T-helper 9 cell (primary cell): ENCODE measurements at places on chromosomes 13 and 19.

DNA sequence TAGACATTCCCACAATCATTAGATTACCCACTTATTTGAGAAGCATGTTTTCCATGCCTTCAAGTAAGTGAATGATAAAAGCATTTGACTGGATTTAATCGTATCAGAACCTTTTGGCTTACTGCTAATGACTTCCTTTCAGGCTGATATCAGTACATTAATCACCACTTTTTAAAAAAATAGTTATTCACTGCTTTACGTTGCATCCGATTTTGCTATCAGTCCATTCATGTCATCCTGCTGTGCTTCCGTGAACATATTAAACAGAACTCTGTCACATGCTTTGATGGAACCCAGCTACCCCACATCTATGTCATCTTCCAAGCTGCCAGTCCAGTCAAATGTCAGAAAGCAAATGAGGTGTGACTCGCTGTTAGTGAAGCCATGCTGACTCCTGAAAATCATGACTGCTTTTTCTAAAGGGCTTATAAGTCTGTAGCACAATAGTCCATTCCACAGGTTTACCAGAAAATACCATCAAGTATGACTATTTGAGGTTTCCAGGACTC lies 440.9 kb downstream of the IRS2 start:
- no peak for DNase-seq

DNA sequence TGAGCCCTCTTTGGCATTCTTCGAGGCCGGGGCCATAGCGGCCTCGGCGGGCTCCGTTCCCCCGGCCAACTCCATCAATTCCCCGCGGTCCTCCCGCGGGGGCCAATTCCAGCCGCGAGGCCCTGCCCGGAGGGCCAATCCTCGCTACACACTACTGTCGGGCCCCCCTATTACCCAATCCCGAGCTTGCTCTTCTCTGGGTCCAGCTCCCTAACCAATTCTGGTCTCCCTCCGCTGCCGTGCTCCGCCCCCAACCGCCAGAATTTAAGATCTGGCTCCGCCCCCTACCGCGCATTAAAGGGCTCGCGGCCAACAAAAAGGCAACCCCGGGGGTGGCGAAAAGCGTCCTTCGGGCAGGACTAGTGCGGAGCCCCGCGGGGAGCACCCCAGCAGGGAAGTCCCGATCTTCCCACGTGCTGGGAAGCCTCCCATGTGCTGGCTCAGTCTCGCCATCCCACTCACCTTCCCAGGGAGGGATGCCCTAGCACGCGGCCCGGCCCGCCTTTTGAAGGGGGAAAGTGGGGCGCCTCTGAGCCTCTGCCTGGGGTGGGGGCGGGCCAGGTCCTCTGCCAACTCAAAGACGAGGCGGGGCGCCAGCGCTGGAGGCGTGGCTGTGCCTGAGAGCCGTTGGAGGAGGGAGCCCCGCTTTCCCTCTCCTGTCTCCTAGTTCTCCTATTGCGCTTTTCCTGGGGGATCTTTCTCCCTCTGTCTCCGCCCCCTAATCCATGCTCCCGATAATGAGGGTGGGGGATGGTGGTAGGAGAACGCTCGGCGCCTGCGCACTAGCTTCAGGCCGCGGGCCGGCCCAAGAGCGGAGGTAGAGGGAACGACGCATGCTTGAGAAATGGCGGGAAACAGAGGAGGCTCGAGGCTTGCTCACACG lies 3.5 kb downstream of the LIPE start:
- peak; percentile 87 for DNase-seq

DNA sequence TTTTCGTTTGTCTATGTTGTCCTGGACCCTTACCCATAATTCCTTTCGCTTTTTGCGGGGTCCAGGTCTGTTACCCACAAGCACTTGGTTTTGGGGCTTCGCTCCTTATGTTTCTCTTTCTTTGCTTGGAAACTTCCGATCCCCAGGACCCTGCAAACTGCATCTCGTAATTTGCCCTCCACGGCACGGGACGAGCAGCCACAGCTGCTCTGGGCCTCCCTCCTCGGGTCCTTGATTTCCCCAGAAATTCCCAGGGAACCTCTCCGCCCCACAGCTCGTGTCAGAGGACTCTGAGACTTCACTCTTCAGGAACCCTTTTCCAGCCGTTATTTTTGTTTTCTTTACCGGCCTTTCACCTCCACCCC lies 599 bp downstream of the SNRNP70 start:
- no peak for DNase-seq

DNA sequence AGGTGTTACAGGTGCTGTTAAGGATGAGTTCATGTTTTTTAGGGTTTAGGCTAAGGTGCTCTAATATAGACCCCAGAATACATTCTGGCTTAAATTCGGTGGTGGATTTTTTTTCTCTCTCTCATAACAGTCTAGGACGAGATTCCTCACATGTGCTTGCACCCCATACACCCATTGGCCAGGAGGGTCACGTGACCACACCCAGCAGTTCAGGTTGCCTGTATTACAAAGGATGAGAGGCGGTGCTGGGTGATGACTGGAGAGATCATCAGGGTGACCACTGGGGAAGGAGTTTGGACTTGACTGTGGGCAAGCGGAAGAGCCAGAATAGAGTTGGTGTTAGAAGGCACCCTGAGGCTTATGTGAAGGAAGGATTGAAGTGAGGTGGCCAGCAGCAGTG lies 27.7 kb downstream of the PPP2R1A start:
- DNase-seq: no peak

- no peak for DNase-seq
Measured at GRCh38 chr19:13459351-13459750, 46.9 kb downstream of the CACNA1A start.

DNA sequence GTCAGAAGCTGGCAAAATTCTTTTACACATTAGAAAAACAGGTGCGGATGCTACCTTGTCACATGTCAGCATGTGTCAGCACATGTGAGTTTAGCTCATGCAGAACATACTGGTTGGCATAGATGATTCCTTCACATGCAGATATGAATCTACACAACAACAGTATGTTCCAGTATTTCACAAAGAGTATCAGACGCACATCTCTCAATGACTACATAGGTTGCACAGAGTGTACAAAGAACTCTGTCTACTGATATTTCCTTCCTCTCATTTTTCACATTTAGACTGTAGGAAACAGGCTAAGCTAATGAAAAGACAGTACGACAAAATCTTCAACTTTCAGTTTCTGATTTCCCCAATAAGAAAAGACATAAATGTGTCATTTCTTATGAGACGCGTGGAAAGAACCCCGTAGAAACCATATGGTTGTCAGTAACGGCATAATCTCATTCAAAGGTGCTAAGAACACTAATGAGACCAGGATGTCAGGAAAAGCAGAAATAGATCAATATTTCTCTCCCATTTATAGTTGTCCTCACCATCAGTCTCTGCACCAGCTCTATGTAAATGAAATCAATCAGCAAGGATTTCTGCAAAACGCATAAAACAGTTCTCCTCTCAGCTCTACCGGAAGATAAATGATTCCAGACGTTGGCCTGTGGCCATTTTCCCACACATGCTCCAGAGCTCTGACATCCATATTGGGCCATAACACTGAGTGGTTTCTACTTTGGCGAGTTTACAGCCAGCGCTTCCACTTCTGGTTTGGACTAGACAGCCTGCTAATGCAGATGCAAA lies 81.2 kb downstream of the STARD13 start:
- no peak for DNase-seq

- no peak for DNase-seq
Measured at GRCh38 chr19:7492558-7492957, 3.7 kb upstream of the PEX11G start.

DNA sequence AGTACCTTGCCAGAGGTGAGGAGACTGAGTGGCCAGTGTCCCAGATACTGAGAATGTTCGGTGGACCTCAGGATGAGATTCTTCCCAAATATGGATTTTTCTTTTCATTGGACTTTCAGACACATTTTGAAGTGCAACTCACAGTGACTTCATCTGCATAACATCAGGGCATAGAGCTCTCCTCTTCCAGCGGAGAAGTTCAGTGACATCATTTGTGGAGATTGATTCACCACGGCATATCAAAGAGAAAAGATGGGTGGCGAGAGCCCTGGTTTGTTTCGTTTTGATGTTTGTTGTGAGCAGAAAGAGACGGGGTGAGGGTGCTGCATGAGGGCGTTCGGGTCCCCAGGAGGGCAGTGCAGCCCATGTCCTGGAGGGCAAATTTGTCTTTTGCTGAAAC lies 120.1 kb upstream of the GPR12 start:
- no peak for DNase-seq

DNA sequence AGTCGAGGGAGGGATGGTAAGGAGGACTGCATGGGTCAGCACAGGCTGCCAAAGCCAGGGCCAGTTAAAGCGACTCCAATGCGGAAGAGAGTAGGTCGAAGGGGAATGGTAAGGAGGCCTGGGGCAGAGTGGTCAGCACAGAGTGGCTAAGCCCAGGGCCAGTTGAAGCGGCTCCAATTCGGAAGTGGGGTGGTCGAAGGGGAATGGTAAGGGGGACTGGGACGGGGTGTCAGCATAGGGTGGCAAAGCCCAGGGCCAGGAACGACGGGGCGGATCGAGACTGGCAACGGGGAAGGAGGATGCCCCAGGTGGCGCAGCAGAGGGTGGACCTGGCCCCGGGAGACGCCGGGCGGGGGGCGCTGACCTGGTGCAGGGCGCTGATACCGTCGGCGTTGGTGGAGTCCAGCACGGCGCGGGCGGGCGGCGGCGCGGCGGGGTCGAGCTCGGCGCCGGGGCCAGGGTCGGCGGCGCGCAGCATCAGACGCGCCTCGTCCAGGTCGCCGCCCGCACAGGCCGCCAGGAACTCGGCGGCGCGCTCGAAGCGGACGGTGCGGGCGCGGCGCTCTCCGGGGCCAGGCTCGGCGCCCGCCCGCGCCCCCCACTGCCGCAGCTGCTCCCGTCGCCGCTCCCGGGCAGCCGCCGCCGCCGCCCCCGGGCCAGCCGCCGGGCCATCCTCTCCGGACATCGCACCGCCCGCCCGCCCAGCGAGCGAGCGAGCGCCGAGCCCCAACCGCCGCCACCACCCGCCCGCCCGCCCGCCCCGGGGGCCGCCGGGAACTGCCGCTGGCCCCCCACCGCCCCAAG lies at the start of gene PPP1R12C:
Gene PPP1R12C, minus strand, starts transcription at position 779 of the 804 bp plus-strand sequence. Its CDS starts 94 bp downstream, at position 685.
- peak; percentile 15 for DNase-seq

DNA sequence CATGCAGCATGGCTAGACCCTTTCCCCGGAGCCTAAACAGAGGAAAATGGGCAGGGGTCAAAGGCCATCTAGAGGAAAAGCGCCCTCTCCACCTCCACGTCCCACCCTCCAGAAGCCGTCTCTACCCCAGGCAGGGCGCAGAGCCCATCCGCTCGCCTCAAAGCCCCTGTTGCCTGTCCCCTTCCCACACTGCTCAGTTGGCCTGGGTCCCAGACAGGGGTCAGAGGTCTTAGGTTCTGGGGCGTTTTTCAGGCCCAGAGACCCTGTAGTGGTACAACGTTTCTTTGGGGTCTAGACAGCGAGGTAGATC lies 285 bp downstream of the TMEM143 start:
- DNase-seq: no peak

- DNase-seq: no peak
Measured at GRCh38 chr19:15871570-15871969, 26.3 kb downstream of the CYP4F2 start.

GRCh38 chr13:103731959-103732358 lies 665.7 kb upstream of the SLC10A2 start:
- no peak for DNase-seq

GRCh38 chr19:48483301-48483700 lies 14.1 kb downstream of the CYTH2 start:
- no peak for DNase-seq

DNA sequence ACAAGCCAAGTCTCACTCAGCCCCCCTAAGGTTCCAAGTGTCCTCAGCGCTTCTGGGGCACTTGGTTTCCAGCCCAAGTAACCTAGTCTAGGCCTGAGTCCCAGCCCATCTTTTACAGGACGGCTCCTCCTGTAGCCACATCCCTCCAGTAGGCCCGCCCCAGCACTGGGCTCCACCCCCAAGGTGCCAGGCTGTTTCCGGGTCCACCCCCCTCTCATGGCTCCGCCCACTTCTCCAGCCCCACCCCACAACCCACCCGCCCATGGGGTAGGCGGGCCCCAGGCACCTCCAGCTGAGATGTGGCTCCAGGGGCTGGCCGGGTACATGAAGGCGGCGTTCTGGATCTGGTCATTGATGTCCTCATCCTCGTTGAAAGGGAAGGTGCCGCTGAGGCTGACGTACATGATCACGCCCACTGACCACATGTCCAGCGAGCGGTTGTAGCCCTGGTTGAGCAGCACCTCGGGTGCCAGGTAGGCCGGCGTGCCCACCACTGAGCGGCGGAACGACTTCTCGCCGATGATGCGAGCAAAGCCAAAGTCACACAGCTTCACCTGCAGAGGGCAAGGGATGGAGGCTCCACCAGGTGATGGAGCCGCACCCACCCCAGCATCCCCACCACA lies 17.2 kb upstream of the DACT3 start:
- peak; percentile 41 for DNase-seq

DNA sequence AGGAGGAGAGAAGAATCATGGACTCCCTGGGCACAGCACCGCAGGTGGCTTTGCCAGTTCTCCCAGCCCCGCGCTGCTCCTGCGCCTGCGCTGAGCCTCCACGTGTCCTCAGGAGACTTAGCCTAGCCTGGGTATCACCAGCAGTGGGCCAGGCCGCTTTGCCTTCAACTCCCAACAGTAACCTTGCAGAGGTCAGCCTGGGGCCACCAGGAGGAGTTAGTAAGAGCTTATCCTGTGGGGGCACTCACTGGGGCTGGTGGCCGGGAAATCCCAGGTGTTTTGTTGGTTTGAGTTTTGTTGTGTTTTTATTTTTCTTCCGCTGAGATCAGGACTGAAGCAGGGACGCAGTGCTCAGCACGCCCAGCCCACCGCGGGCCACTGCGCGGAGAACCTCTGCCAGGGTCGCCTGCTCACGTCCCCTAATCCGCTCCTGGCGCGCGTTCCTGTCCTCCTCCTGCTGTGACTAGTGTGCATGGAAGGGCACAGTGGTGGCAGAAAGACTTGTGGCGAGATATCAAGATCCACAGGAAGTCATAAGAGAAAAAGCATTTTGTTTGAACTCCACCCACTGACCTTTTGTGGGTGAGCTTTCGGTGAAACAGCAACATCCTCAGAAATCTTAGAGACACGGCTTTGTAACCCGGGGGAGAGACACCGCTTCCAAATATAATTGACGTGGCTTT lies 207.4 kb upstream of the RFC3 start:
- DNase-seq: peak; percentile 44

DNA sequence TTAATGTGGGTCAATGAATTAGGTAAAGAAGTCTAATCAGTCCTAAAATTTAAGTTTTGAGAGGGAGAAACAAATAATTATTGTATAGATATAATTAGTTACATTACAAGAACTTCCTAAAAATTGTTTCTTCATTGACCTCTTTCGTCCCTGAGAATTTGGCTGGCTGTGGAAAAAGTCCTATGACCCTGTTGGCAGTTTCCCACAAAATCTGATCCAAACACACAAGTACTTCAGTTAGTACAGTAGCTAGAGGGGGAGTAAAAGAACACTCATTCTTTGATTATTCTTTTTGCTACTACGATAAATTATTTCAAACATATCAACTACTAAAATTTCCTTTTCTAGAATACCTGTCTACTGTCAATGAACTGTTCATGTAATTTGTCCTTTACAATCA lies 11.3 kb downstream of the POSTN start:
- DNase-seq: no peak

DNA sequence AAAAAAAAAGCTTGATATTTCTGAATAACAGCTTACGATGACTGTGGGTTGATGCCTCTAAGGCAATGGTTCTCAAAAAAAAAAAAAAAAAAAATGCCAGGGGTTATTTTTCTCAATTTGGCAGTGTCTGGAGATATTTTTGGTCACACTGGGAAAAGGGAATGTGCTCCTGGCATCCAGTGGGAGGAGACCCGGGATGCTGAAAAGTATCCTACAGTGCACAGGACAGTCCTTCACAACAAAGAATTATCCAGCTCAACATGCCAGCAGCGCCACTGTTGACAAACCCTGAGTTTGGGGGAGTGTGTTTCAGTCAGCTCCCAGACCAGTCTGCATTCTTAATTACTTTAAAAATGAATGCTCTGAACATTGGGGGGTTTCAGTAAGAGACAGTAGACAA lies 54.5 kb downstream of the FLT3 start:
- DNase-seq: no peak

GRCh38 chr19:28292822-28293500 lies 920.0 kb downstream of the UQCRFS1 start:
- no peak for DNase-seq
